ENCODE measurements at places on chromosomes 1 and 21. TPM values are rescaled to one million over a fixed set of nuclear protein-coding genes. Genes with fewer than 3 reads are reported as not detected.

Gene TP73
- total RNA-seq, result not detected

Gene REN
- total RNA-seq, result not detected

Gene KRTAP7-1
- total RNA-seq, result not detected

DNA sequence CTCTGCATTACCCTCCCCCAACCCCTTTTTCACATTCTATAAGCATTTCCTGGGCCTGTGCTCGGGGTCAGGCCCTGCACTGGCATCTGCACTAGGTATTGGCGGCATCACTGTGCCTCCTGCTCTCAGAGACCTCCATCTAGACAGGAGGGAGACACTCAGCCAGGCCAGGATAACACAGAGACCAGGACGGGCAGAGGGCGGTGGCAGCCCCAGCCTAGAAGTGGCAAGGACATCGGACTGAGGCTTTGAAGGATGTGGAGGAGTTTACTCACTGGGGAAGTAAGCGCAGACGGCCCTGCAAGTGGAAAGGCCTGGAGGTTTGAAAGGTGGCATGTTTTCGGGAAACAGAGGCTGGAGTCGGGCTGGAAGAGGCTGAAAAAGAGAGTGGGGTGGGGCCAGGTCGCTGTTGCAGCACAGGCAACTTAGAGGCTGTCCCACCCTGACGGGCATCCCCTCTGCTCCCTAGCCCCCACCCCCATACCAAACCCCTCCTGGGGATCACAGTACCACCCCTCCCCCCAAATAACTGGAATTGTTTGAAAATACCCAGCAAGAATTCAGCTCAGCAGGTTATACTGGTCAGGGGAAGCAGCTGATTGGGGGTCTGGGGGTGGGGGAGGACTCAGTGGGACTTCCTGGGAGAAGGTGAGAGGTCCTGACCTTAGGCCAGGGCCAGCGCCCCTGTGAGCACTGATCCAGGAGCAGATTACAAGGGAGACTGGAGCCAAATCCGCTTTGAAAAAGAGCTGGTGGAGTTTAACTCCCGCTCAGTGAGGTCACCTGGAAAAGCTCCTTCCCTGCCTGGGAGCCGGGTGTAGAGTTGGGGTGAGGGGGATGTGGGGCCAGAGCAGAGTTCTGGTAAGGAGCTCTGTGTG lies 121.8 kb upstream of the WNT4 start:
- no peaks in the 10 kb centered on the region for H3K36me3 ChIP-seq
- no peak for DNase-seq
- H3K4me3 ChIP-seq, result no peak overlapping the region

GRCh38 chr1:28326984-28327383 lies 1.9 kb upstream of the MED18 start:
- H3K4me3 ChIP-seq, result no peak overlapping the region
- H3K36me3 ChIP-seq, result peaks cover 8% of the 10 kb centered on the region
- H3K27ac ChIP-seq, result no peak overlapping the region

- no peak for DNase-seq
- H3K4me3 ChIP-seq, result no peak overlapping the region
- H3K4me1 ChIP-seq, result no peaks in the 10 kb centered on the region
- no peaks in the 10 kb centered on the region for H3K36me3 ChIP-seq
- H3K27me3 ChIP-seq, result peaks cover 56% of the 10 kb centered on the region
Observed at GRCh38 chr21:33020558-33021100, 5.1 kb upstream of the OLIG2 start.

GRCh38 chr1:241413974-241414373 lies 57.0 kb upstream of the RGS7 start:
- DNase-seq, result no peak
- no peak overlapping the region for H3K27ac ChIP-seq
- no peak overlapping the region for H3K4me3 ChIP-seq
- no peaks in the 10 kb centered on the region for H3K4me1 ChIP-seq
- H3K27me3 ChIP-seq, result no peaks in the 10 kb centered on the region
- H3K36me3 ChIP-seq, result no peaks in the 10 kb centered on the region

GRCh38 chr1:75742047-75742625 lies 17.6 kb downstream of the ACADM start:
- H3K36me3 ChIP-seq, result peaks cover 34% of the 10 kb centered on the region

DNA sequence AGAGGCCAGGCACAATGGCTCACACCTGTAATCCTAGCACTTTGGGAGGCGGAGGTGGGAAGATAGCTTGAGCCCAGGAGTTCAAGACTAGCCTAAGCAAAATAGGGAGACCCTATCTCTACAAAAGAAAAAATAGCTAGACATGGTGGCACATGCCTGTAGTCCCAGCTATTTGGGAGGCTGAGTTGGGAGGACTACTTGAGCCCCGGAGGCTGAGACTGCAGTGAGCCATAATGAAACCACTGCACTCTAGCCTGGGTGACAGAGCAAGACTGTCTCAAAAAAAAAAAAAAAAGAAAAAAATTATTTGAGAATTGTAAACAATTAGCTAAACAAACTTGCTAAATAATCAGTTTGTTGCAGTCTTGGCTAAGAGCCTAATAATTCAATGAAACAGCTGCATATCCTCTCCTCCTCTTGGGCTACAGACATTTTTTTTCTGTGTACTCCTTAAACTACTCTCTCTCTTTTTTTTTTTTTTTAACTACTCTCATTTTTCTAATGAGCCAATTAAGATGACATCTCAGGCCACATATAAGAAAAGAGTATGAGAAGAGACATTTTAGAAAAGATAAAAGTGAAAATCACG lies 10.5 kb upstream of the DNAJB4 start:
- DNase-seq, result no peak
- H3K4me3 ChIP-seq, result no peak overlapping the region
- no peaks in the 10 kb centered on the region for H3K4me1 ChIP-seq
